ENCODE measurements at places on chromosomes 12 and 14. TPM values are rescaled to one million over a fixed set of nuclear protein-coding genes. Genes with fewer than 3 reads are reported as not detected.

Gene GPX2
- total RNA-seq: not detected

Gene VASH1
- 2.7 TPM for total RNA-seq

Gene CMKLR1
- total RNA-seq: under 0.01 TPM

Gene TTC9
- total RNA-seq: under 0.01 TPM

Gene ABHD12B
- total RNA-seq: not detected

Gene RHOJ
- total RNA-seq: 2.8 TPM

Gene MMP14
- total RNA-seq: 383 TPM

Gene SLC10A1
- not detected for total RNA-seq

Gene C12orf54
- total RNA-seq: not detected

Gene TBX5
- under 0.01 TPM for total RNA-seq

Gene FGF23
- total RNA-seq: under 0.01 TPM

Gene ST8SIA1
- 0.28 TPM for total RNA-seq

Gene PPP4R4
- total RNA-seq: 2.5 TPM

Gene WNT1
- not detected for total RNA-seq

Gene PA2G4
- total RNA-seq: 204 TPM

Gene DBX2
- not detected for total RNA-seq

Gene TEX52
- total RNA-seq: not detected
